Iris pigment epithelial cell (primary cell): ENCODE measurements at places on chromosomes 16 and 17.

DNA sequence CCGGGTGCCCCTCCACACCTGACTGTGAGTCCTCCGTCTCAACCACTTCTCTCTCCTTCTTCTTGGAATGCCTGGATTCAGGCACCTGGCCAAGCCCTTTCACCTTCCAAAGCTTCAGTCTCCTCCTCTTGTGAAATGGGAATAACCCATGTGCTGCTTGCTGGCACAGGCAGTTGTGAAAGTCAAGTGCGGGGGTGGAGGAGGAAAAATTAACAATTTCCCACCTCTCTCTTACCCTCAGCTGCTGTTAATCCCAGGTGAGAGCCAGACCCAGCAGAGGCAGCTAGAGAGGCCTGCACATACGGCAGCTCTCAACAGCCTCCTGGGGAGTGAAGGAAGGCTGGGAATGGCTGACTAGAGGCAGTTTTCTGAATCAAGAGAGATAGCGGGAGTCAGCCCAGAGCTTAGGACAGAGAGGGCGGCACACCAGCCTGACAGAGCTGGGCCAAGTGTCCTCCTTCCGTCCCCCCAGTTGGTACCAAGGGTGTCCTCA, 77.9 kb upstream of the LGALS9 start:
- DNase-seq, result no peak

GRCh38 chr17:2683912-2684311, 27.7 kb downstream of the CLUH start:
- peak; percentile 74 for DNase-seq

DNA sequence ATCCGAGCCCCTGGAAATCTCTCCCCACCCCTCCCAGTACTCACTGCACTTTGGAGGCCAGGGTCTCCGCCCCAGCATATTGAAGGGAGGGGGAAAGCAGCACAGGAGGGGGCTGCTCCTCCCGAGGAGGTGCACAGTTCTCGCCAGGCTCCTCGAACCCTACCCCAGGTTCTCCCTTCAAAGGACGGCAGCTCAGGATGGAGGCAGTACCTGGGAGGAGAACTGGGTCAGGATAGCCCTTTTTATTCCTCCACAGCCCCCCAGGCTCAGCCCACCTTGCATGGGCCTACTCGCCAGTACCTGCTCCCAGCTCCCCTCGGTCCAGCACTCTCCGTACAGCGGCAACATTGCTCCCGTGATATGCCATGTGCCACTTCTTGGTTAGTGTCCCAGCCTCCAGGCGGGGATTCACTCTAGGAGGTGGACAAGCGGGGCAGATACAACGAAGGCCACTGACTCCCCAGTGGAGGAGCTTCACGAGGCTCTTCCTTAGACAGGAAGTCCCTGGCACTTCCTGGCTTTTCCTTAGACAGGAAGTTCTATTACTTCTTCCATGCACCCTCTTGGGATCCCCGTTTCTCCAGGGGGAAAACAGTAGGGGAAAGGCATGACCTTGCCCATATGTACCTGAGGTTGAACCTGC, 2.1 kb upstream of the GPS2 start:
- DNase-seq, result no peak

- DNase-seq, result peak; percentile 54
Observed at GRCh38 chr17:9402590-9403199, 172.9 kb downstream of the STX8 start.

DNA sequence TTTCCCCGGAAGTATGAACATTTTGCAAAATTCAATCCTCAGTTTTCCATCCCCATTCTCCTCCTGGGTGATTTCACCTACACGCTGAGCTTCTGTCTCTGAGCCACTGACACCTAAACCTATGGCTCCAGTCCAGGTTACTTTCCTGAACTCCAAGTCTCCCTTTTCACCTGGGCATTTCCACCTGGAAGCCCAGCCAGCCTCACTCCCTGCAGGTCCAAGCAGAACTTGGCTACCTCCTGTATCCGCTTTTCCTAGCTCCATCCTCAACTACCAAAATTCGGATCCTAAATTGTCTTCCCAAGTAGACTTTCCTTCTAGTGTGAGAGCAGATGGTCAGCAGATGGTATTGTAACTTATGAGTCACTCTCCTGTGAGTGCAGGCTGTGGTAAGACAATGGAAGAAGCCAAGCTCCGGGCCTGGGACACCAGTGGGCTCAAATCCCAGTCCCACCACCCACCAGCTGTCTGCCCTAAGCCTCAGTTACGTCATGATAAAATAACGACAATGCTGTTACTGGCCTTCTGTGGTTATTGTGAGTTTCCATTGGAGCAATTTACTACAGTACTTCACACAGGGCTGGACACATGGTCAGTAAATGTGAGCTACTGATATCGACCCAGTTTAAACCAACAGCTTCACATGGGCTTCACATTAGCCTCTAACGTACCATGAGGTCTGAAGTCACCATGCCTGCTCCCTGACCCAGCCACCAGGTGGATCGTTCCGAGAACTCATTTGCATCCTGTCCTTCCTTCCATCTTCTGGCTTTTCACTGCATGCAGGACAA, 33.3 kb downstream of the PECAM1 start:
- DNase-seq, result peak; percentile 98

- DNase-seq, result no peak
Observed at GRCh38 chr17:76329664-76330063, 21.6 kb upstream of the QRICH2 start.

DNA sequence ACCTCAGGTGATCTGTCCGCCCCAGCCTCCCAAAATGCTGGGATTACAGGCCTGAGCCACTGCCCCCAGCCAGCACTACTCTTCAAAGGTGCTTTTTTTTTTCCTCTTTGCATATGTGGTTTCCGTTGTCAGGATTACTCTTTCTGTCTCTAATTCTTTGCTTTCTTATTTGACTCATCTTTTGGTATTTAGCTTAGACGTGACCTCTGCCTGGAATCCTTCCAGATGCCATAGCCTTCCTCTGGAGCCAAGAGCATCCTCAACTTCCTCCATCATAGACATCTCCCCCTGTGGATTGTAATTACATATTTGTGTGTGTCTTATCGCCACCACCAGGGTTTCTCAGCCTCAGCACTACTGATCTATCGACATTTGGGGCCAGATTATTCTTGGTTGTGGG, 84.4 kb upstream of the XYLT1 start:
- DNase-seq, result no peak

GRCh38 chr17:41734949-41735313, 488 bp upstream of the HAP1 start:
- DNase-seq, result no peak

DNA sequence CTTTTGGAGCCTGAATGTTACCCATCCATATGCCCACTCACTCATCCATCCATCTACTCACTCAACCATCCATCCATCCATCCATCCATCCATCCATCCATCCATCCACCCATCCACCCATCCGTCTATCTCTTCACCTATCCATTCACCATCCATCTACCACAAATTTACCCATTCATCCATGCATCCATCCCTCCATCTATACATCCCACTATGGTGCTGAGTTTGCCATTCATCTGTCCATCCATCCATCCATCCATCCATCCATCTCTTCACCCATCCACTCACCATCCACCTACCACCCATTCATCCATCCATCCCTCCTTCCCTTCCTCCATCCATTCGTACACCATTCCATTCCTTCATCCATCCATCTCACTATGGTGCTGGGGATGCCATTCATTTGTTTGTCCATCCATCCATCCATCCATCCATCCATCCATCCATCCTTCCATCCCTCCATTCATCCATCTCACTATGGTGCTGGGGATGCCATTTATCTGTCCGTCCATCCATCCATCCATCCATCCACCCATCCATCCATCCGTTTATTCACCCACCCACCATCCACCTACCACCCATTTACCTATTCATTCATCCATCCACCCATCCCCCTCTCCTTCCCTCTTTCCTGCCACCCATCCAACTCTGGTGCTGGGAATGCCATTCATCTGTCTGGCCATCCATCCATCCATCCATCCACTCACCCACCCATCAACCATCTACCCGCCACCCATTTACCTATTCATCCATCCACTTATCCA, 39.7 kb downstream of the RGS9 start:
- DNase-seq, result no peak

DNA sequence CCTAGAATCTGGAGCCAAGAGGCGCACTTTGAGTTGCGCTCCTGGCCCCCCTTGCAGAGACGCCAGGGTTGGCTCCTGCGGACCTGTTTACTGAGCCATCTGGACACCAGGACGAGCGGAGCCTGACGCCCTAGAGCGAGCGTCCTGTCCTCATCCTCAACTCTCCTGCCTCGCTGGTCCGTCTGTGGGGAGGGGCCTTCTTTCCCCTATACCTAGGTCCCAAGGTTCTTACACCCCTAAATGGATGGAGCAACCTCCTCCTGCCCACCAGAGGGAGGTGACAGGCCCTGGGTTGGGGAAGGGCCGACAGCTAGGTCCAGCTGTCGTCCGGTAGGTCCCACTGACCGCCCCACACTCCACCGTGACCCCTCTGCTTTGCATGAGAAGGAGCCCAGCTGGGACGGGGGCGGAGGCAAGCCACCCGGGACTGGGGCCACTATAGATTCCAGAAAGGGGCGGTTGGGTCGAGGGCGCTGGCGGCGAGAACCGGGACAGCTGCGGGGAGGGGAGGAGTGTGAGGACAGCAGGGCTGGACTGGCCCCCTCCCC, 3.1 kb upstream of the LHX1 start:
- no peak for DNase-seq

DNA sequence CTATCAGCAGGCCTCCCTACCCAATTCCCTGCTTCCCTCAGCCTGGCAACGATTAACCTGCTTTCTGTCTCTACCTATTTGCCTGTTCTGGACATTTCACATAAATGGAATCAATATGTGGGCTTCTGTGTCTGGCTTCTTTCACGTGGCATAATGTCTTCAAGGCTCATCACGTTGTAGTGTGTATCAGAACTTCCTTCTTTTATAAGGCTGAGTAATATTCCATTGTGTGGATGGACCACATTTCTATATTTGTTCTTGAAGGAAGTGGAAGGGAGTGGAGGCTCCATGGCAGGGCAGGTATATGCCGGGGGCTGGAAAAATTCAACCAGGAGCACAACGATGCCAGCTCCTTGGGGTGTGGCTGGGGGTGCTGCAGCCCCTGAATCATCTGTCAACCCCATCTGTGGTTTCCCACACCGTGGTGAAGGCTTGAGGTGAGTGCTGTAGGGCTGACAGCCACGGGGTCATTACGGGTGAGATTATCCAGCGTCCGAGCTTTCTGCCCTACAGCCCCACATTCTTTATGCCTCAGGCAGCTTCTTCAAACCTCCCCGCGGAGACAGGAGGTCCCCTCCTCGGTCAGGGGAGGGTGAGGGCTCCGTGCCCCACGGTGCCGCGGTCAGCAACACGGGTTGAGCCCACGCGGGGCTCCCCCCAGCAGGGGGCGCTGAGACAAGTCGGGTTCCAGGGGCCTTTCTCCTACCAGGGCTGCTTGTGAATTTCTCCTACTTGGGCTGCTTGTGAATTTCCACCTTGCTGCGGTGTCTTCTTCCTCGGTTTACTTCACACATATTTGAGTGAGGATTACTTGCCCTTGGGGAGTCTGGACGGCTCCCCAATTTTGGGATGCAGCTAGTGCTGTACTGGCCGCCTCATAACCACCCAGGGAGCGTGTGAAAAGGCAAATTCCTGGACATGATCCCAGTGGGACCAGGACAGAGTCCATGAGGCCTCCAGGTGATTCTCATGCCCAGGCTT, 18.3 kb upstream of the WFIKKN2 start:
- DNase-seq, result no peak

DNA sequence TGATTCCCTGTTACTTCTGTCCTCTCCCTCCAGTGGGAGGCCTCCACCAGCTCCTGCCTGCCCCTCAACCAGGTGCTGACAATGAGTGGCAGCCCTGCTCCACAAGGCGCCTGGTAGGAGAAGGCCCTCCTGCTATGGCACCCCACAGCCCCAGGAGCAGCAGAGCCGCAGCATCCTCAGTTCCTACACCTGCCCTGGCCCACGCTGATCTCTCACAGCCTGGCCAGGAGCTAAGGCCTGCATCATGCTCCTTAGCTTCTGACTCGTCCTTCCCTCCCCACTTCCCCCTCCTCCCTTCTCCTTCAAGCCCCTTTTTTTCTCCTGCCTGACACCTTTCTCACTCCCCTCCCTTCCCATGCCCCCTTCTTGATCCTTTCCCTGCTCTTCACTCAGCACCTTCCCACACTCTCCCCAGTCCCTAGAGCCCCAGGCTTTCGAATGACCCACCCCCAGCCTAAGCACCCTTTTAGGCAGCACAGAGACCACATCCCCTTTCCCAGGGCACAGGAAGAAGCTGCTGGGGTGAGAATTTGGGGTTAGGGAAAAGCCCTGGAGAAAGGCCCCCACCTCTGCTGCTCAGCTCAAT, 6.5 kb downstream of the PROCA1 start:
- DNase-seq, result no peak

DNA sequence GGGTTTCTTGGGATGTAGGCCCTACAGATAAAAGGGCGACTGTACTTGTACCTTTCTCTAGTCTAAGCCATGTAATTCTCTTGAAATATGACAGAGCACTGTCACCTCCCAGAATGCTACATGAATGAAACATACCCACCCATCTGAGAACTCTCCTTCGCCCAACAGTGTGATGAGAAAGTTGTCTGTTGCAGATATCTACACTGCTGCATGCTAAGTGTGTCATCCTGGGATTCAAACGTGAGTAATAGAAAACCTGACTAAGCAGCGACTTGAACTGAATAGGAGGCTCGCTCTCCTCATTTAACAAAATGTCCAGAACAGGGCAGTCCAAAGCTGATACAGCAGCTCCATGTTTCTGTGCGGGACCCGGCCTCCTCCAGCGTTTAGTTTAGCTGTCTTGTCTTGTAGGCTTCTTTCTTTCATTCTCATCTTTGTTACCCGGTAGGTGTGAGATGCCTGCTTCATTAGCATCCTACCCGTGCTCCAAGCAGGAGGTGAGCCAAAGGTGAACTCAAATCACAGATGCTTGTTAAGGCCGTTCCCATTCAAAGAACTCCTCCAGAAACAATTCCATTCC, 211.9 kb downstream of the PRKCA start:
- peak; percentile 71 for DNase-seq
